ENCODE measurements at places on chromosomes 3 and 15.

GRCh38 chr15:72340366-72340765, 20.4 kb upstream of the CELF6 start:
- no peak for DNase-seq

GRCh38 chr3:110731148-110731547, 340.5 kb upstream of the NECTIN3 start:
- DNase-seq: no peak

- no peak for DNase-seq
Measured at GRCh38 chr15:80709542-80709941, 14.4 kb downstream of the ABHD17C start.

DNA sequence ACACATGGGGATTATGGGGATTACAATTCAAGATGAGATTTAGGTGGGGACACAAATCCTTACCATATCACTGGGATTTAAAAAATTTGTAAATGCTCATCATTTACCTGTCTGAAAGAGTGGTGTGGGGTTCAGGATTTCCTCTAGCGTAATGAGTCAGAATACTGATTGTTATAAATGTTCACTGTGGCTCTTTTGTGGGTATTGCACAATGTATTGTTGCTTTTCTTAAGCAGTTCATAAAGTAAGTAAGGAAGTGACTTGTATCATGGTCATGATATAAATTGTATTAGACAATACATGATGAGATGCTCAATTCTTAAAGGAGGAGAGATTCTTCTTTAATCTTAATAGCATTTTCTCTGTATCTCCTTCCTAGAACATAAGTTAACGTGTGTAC, 262.1 kb downstream of the CNTN4 start:
- DNase-seq: no peak
